ENCODE measurements at places on chromosomes 2 and 18. TPM values are rescaled to one million over a fixed set of nuclear protein-coding genes. Genes with fewer than 3 reads are reported as not detected.

The PAIP2B gene
- 31.9 TPM for total RNA-seq

The CRACDL gene
- total RNA-seq, result 2.3 TPM

The WDR12 gene
- 61.2 TPM for total RNA-seq

The LTBP1 gene
- 13.5 TPM for total RNA-seq

DNA sequence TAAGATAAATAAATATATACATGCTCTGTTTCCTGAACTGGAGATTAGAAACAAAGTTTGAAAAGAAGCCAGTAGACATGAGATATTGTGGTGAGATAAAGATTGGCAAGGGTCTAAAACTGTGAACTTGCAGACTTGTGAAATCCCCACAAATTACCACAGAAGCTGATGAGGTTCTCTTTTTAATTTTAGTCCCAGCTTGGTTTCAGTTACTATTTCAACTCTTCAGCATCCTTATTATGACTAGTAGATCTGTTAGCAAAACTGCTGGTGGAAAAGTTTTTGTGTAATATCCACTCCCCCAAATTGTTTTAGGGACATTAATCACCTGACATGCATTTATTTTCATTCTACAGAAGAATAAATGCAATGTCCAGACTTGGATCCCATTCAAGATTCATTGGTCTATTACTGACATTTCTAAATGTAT, 20.8 kb downstream of the RASGRP3 start:
- no peak for DNase-seq

- no peak for DNase-seq
Measured at GRCh38 chr18:68623342-68623741, 91.6 kb downstream of the TMX3 start.

GRCh38 chr2:48693066-48693465, 62.5 kb downstream of the LHCGR start:
- DNase-seq, result no peak

GRCh38 chr18:47280121-47280520, 28.7 kb upstream of the SKOR2 start:
- DNase-seq, result no peak

DNA sequence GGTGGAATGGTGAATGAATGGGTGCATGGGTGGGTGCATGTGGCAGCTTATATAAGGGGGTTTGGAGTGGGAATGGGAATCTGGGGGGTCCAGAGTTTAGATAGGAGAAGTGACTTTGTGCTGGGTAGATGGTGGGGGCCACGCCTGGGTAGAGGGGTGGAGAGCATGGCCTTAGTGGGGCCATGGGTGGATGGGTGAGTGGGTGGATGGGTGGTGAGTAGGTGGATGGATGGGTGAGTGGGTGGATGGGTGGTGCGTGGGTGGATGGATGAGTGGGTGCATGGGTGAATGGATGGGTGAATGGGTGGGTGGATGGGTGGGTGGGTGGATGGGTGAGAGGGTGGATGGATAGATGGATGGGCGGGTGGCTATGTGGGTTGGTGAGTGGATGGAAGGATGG, 53.9 kb downstream of the MYO7B start:
- no peak for DNase-seq

DNA sequence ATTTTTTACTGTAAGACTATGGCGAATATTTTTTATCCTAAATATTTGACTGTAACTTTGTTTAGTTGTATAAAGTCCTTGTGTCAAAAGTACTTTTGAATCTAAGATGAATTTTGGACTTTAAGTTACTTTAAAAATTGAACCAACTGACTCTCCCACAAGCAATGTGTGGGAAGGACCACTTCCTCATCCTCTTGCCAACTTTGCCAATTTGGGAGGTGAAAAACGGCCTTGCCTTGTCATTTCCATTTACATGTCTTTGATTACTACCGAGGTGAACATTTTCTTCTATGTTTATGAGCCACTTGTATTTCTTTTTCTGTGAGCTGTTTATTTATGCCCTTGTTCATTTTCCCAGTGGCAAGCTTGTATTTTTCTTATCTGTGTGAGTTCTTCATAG, 12.8 kb upstream of the MSGN1 start:
- DNase-seq, result no peak
